T-helper 2 cell treated with Interferon-gamma antibody and Interleukin-4, amounts not matched to agents 5 μg/mL and 100 μg/mL, for 36 hours (primary cell): ENCODE measurements at places on chromosomes 1 and 21.
A peak's percentile ranks its signal among the peaks of the same experiment; 100 is the strongest.

DNA sequence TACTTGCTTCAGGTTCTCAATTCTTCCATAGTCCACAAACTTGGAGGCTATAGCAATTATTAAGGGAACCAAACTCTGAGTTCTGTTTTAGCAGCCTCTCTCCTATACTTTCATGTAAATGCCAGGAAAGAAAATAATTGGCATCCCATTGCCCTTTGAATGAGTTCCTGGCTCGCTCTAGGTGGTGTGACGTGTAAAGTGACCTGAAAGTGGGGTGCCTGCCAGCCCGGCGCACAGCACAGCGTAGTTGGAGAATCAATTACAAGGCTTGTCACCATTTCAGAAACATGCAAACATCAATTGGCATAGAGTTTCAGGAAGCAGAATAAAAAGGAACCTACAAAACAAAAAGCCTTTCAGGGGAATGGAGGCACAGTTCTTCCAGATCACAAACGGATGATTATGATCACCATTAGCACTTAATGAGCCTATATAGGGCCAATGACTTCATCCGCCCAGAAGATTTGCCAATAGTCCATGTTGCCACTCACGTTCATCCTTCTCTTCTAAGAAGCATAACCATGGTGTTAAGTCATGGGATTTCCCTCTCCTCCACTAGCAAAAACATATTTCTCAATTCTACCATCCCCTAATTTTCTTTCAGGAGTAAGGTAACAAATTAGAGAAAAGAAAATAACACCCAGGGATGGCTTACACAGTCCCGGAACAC, 354.6 kb upstream of the ADGRL2 start:
- no peak for DNase-seq

DNA sequence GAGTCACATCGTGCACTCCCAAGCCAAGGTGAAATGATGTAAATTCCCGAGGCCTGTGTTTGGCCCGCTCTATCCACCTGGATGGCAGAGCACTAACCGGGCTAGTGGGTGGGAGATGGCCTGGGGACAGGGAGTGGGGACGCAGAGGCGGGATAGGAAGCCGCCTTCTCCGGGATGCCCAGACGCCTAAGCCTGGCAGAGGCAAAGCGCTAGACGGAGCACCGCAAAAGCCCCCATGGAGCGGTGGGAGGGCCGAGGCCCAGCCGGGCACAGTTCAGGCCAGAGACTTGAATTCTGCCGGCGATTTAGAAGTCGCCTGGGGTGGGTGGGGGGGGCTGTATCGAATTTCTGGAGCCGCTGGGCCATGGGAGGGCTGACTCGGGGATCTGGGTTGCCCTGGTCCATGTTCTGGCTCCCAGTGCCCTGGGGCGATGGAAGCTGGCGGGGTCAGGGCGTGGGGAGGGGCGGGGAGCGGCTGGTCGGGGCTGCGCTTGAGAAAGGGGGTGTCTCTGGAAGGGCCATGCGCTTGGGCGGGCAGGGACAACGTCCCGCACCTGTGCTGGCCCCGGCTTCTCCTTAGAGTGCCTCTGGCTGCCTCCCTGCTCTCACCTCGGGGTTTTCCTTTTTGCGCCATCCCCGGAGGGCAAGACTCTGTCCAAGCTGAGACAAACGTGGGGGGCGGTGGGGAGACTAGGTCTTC, 28.0 kb downstream of the KIAA2013 start:
- DNase-seq = no peak

- no peak for DNase-seq
These were observed 151.5 kb upstream of the BACE2 start for GRCh38 chr21:41016472-41016871.

GRCh38 chr1:84946631-84947030, 50.3 kb downstream of the MCOLN2 start:
- DNase-seq = no peak

GRCh38 chr1:206074839-206075238, 21.9 kb downstream of the RHEX start:
- DNase-seq = no peak

GRCh38 chr1:15128520-15129313, 24.8 kb upstream of the TMEM51 start:
- DNase-seq = peak; percentile 62

DNA sequence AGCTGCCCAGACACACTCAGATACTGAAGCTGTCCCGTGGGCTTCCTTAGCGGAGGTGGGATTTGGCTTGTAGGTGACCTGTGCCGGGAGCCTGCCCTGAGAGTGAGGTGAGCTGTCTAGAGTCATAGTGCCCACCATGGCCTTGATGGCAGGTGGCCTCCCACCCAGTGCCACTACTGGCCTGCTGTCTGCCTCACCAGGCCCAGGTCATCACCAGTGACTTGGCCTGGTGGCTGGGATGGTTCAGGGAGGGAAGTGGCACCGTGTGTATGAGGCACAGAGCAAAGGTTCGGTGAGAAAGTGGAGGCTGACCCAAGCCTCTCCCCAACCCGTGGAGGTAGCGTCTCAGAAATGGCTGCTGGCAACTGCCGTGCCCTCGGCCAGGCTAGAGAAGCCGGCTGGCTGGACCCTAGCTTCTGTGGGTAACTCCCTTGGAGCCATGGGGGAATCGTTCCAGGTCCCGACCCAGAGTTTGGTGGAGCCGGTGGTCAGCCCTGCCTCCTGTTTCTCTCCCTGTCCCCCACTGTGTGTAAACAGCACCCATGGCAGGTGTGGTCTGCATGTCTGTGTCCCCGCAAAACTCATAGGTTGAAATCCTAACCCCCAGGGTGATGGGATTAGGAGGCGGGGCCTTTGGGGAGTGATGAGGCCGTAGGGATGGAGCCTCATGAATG, 155.4 kb upstream of the C1orf174 start:
- no peak for DNase-seq

GRCh38 chr1:29240986-29241385, 4.7 kb downstream of the PTPRU start:
- no peak for DNase-seq

GRCh38 chr1:89167590-89168230, 8.1 kb downstream of the GBP7 start:
- DNase-seq = no peak

GRCh38 chr1:154586641-154587040, 19.1 kb downstream of the CHRNB2 start:
- no peak for DNase-seq

DNA sequence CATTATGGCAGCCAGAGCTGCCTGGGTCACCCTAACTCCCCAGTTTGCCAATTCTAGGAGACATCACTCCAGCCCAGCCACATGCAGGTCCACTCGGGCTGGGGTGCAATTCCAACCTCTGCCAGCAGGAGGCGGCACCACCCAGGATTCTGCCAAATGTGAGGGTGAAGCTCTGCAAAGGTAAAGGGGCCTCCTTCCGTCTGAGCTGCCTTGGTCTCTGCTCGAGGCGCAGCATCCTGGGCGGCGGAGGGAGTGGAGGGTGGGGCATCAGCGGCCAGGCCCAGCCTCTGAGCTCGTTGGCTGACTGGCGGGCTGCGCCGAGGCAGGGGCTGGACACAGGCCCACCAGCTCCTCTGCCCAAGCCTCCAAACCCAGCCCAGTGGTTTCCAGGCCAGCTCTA, 63.8 kb downstream of the ARHGEF16 start:
- DNase-seq = no peak

DNA sequence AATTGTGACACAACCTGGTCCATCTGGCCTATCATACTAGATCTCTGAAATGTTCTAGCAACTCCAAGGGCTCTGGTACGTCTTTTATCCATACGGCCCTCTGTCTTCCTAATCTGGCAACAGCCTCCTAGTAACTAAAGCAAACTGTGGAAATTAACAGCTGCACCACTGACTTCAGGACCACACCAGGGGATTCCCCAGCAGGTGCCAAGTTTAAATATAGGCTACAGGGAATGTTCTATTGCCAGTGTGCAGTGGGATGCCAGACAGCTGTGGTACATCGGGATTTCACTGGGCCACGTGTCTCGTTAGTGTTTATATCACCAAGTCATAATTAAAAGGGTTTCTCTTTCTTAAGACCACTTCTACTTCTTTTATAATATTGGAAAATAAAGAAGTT, 94.3 kb downstream of the RGS2 start:
- no peak for DNase-seq

- no peak for DNase-seq
These were observed 104.3 kb upstream of the KRTAP19-8 start for GRCh38 chr21:31142600-31142999.

DNA sequence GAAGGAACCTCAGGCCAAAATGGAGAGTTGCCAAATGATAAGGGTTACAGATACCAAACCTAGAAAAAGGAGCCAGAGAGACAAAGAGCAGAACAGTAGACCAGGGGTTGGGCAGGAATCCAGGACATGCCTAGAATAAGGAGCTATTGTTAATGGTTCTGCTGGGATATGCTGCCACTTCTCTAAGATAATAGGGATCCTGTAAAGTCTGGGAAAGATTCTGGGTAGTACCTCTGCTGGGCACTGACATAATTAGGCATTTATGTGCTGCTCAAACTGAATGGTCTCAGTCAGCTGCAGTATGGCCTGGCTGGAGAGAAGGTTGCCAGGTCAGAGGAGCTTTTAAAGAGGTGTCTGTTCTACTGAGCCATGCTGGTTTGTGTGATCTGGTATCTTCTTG, 19.9 kb upstream of the NRIP1 start:
- no peak for DNase-seq

- no peak for DNase-seq
These were observed 9.7 kb upstream of the CGN start for GRCh38 chr1:151501474-151501873.

GRCh38 chr1:116763787-116764465, 9.7 kb downstream of the CD2 start:
- DNase-seq = peak; percentile 73

GRCh38 chr1:192067360-192067759, 90.9 kb upstream of the RGS18 start:
- DNase-seq = no peak

DNA sequence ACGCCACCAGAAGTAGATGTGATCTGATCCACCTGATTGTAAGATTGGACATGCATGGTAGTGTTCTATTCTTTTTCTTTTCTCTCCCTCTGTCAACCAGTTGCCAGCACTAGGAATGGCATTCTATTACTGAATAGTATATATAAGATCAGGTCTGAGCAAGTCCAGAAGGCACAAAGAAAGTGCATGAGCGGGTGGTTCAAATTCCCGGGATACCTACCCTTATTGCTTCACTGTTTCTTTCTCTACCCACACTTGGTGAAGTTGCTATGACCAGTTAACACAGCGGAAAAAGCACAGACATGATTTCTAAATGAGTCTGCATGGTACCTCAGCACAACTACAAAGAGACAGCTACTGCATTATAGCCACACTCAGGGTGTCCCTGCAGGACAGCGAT, 64.0 kb downstream of the SLC9A1 start:
- DNase-seq = no peak

DNA sequence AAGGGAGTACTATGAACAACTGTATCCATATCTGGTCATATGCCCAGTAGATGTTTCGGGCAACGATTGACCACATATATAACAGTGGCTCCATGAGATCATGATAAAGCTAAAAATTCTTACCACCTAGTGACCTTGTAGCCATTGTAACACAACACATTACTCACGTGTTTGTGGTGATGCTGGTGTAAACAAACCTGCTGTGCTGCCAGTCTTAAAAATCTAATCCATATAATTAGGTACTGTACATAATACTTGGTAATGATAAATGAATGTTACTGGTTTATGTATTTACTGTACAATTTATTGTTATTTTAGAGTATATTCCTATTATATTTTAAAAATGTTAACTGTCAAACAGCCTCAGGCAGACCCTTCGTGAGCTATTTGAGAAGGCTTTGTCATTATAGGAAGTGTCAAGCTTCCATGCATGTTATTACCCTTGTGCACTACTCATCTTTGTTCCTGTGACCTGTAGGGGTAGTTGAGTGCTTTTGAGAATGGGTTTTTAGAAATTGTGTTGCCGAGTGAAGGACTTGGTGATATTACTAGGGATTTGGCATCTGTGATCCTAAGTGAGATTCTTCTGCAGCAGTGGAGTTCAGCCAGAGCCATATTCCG, 23.6 kb downstream of the DIP2A start:
- no peak for DNase-seq

GRCh38 chr1:24898909-24899439, 31.1 kb downstream of the RUNX3 start:
- DNase-seq = no peak

DNA sequence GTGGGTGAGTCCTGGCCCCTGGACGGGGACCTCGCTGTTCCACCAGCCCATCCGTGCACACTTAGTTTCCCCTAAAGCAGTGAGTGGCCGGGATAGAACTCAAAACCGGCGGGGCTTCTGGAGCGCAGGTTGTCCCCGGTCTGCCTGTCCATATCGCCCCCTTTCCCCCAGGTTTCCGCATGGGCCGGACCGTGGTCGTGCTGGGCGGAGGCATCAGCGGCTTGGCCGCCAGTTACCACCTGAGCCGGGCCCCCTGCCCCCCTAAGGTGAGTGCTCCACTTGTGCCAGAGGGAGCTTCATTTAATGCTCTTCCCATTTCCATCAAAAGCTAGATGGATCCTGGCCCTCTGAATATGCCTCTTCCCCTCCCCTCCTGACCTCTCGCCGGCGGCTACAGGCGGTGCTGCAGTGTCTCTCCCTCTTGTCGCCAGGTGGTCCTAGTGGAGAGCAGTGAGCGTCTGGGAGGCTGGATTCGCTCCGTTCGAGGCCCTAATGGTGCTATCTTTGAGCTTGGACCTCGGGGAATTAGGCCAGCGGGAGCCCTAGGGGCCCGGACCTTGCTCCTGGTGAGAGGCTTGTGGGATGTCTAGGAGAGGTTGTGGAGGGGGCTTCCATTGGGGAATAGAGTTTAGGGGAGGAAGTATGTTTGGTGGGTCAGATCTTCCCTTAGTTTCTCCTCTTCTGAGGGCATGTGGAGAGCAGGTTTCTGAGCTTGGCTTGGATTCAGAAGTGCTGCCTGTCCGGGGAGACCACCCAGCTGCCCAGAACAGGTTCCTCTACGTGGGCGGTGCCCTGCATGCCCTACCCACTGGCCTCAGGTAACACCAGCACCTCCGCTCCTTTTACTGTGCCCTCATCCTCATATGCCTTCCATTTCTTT, 683 bp downstream of the PPOX start:
- DNase-seq = no peak

- DNase-seq = no peak
These were observed 40.0 kb upstream of the PTPRC start for GRCh38 chr1:198598796-198599321.

DNA sequence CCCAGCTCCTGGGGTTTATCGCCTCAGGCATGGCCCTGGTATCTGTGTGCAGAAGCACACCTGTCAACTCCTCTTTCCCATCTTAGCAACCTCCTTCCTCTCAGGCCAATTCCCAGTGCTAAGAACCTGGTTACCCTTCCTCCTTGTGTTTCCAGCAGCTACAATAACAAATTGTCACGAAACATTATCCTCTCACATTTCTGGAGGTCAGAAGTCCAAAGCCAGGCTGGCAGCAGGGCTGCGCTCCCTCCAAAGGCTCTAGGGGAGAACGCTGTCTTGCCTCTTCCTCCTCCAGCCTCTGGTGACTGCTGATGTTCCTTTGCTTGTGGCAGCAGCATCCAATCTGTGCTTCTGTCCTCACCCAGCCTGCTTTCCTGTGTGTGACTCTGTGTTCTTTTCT, 10.7 kb upstream of the MRPS14 start:
- DNase-seq = no peak

- DNase-seq = no peak
These were observed 134.0 kb upstream of the ETS2 start for GRCh38 chr21:38671773-38672172.
